Stimulated activated CD8-positive, alpha-beta memory T cell treated with anti-CD3 and anti-CD28 coated beads, Interleukin-12 subunit alpha, Interleukin-12 subunit beta, amount 100 ng/mL, for 4 hours (primary cell): ENCODE measurements at places on chromosomes 1 and 21.

DNA sequence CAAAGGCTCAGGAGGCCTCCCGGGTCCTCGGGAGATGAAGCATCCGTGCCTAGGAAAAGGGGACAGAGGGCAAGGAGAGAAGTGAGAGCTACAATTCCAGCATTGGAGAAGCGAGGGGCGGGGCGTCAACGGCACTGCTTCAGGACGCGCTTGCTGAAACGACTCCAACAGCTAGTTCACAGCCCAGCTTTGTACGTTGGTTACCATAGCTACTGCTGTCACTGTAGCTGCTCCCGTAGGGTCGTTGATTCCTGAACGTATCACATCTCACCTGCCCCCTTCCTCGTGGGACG, 63.1 kb downstream of the TOR1AIP2 start:
- no peak for DNase-seq

DNA sequence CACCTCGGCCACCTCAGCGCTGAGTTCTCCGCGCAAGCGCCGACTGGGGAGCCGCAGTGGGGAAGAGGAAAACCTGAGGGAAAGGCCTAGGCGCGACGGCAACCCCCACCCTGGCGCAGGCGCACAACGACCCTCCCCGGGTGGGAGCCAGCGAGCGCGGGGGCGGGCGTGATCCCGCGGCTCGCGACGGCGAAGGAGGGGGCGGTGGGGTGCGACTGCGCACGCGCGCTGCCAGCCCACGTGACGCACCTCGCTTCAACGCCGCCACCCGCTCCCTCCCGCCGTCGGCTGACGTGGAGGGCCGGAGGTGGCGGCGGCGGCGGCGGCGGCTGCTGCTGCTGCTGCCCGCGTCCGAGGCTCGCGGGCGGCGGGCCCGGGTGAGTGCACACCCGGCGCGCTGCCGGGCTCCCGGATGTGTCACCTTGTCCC, at the start of the genes PIGP and TTC3:
PIGP (minus strand) TSS at position 84 of the 429 bp plus-strand sequence. CDS start 556 bp downstream, outside the sequence.
TTC3 (plus strand) TSS at position 267 of the 429 bp plus-strand sequence. CDS start 14,004 bp downstream, outside the sequence.
- DNase-seq = peak; percentile 98

DNA sequence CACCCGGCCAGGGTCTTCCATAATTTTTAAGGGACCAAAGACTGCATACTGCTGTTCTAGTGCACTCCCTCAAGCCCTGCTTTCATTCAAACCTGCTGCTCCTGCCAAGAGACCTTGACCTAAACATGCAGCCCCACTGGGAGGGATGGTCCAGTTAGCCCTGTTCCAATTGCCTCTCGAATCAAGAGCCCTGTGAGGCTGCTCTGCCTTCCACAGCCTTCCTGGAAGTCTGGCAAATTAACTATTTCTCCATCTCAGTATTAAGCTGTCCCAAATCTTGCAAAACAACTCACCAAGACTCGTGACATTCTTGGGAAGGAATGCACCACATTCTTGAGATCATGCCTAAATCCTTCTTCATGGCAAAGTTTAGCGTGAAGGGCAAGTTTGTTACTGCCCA, 231.3 kb downstream of the C1orf94 start:
- DNase-seq = no peak

DNA sequence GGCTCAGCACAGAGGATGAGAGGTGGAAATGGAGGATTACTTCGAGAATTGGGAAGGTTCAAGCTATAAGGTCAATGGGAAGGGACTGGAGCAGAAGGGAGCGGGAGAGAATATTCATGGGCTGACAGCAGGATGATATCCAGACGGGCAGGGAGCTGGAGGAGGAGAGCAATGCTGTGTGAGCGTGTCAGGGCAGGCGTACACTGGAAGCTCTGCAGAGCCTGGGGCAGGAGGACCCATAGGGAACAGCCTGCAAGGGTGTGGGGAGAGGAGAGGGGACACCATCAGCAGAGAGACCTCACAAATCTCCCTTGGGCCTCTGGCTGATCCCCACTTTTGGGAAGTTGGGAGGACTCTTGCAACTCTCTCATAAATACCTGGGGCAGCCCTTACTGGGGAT, 13.7 kb downstream of the CSF1 start:
- no peak for DNase-seq

DNA sequence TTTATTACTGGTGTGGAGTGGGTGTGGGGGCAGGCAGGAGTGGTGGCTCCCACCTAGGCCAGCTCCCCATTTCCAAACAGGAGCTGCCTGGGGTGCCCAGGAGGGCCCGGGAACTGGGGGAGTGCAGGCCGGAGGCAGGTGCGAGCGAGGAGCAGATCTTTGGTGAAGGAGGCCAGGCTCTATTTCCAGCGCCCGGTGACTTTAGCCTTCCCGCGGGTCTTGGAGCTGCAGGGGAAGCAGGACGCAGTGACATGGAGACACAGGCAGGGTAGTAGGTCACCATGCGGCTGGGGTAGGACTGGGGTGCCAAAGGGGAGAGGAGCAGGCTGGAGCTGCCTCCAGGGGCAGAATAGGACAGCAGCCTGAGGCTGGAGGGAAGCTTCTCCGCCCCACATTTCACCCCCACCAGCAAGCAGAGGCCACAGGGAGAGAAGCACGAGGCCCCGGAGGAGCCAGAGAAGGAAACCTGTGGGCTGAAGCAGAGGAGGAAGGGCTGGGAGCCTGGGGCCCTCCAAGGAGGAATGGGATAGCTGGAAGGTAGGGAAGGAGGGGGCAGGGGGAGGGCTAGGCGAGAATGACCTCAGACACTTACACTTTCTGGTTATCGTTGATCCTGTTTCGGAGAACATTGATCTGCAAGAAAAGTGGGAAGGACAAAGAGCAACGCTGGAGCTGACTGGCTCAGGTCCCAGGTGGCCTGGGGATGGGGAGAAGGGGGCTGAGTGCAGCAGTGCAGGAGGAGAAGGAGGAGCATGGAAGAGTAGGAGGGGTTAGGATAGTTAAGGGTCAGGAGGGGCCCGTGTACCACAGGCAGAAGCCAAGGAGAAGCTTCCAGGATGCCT, 18.2 kb downstream of the TNNT2 start:
- no peak for DNase-seq

DNA sequence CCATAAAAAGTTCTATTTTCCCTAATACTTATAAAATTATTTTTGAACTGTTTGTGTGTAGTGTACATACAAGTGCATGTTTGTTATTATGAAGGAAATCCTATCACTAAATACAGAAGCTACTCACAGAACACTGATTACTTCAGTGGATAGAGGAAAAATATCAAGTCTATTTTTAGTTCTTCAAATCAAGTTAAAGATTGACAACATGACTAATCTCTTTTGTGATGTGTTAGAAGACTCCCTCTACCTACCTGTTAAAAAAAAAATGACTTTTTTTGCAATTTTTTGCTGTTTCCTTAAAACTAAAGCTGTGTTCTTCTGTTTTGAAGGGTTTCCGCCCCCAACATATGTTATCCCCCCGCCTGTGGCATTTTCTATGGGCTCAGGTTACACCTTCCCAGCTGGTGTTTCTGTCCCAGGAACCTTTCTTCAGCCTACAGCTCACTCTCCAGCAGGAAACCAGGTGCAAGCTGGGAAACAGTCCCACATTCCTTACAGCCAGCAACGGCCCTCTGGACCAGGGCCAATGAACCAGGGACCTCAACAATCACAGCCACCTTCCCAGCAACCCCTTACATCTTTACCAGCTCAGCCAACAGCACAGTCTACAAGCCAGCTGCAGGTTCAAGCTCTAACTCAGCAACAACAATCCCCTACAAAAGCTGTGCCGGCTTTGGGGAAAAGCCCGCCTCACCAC, 45.5 kb downstream of the NCF2 start:
- DNase-seq = no peak

DNA sequence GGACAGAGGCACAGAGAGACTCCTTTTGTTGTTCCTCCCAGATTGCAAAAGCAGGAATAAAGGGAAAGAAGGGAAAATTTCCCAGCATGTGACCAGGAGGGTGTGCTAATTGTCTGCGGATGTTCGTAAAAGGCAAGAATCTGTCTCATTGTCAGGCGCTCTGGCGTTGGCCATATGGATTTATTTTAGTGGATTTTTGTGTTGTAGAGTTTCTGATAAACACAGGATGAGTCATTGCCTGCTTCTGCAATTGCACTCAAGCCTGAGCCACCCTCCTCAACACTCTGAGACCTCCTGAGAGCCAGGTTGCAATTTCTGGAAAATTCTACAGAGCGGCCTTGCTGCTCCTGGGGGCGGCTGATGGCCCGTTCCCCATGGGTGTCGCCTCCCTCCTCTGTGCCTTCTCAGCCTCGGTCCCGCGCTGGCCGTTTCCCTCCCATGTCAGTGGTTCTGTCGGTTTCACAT, 227.7 kb downstream of the KAZN start:
- DNase-seq = no peak

GRCh38 chr1:178057912-178058534, 35.9 kb upstream of the RASAL2 start:
- no peak for DNase-seq

GRCh38 chr1:147486876-147487656, 54.2 kb upstream of the BCL9 start:
- DNase-seq = no peak

- DNase-seq = no peak
Observed at GRCh38 chr21:38756746-38757145, 49.0 kb upstream of the ETS2 start.

DNA sequence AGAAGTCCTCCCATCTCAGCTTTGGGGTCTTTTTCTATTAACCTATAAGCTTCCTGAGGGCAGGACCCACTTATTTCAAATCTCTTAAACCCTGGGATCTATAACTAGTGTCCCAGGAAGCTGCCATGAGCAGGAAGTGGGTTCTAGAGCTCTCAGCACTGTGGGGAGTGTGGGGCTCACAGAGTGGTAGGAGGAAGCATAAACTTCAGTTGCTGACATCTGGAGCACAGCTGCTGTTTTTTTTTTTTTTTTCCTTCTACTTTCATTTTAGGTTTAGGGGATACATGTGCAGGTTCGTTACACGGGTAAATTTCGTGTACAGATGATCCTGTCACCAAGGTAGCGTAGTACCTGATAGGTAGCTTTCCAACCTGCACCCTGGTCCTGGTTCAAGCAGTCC, 59.3 kb downstream of the AK4 start:
- no peak for DNase-seq

- DNase-seq = no peak
Observed at GRCh38 chr1:189805735-189806134, 671.9 kb downstream of the BRINP3 start.

- DNase-seq = no peak
Observed at GRCh38 chr1:2584686-2585317, 1.8 kb upstream of the PRXL2B start.

DNA sequence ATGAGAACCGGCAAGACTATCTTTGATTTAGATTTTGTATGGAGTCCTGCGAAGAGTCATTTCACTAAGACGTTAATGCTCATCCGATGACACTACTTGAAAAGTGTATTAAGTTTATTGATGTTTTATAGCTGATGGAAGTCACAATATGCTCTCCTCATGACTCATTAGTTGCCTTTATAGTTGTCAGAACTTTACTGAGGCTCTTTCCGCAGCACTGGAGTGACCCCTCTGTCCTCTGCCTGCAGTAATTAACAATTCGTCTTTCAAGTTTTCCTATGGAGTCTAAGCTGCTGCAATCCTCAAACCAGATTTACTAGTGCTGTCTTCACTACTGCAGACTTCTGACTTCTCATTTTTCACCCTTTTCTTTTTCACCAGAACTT, 853 bp downstream of the USP16 start:
- DNase-seq = no peak

- no peak for DNase-seq
Observed at GRCh38 chr1:227033880-227034279, 93.8 kb downstream of the COQ8A start.

GRCh38 chr1:195597891-195598290, 1010.3 kb downstream of the KCNT2 start:
- no peak for DNase-seq

DNA sequence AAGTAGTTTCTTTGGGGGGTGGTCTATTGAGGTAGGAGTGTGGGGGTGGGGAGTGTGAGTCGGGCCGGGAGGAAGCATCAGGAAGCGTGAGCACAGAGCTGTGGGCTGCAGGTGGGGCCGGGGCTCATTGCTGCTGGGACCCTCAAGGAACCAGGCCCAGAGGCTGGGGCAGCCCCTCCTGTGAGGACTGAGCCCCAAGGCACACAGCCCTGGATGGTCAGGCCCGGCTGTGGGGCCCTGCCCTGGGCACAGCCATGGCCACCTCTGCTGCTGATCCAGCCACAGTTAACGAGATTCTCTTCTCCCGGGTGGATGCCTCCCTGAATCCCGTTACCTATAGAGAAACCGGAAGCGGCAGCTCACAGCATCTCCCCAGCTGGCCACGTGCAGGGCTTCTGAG, 22.9 kb upstream of the SUMO3 start:
- DNase-seq = no peak

DNA sequence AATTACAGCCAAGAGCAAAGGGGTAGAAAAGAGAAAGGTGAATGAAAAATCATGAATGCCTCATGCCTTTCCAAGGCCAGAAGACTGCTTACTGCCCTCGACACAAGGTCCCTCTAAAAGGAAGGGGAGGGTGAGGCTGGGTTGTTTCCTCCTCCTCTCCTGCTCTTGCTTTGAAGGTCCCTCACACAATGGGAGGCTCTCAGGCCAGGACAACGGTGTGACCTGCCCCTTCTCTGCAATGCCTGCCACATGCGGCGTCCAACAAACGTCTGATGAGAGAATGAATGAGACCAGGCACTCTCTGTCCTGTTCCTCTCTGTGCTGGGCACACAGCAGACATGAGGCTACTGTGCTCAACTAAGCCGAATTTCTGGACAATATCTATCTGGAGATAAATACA, 51.3 kb downstream of the SSBP3 start:
- DNase-seq = no peak

GRCh38 chr1:5649166-5649551, 343.1 kb downstream of the NPHP4 start:
- DNase-seq = no peak

GRCh38 chr1:24036088-24036487, 56.0 kb upstream of the SRSF10 start:
- no peak for DNase-seq

DNA sequence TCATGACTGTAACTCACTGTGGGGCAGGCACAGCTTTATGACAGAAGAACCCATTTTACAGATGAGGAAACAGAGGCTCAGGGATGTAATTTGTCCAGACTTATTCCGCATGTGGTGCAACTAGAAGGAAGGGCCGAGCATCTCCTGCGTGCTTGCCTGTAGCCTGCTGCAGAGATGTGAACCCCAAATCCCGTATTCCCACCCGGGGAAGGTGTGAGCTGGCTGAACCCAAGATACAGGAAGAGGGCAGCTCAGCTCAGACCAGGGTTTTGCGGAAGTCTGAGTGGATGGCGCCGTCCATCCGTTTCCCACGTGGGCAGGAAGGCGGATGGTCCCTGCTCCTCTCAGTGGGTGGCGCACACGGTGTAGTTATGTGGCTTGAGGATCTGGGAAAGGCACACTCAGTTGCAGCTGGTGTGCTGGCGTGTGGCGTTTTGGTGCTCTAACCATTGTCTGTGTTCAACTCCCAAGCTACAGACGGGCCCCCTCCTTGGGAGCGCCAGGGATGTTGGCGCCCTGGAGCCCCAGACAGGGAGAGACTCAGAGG, 1.2 kb downstream of the CROCC start:
- no peak for DNase-seq

GRCh38 chr1:160520999-160521398, 2.1 kb downstream of the SLAMF6 start:
- DNase-seq = no peak
